Motor neuron (in vitro differentiated cells): ENCODE measurements at places on chromosomes 12 and 14. TPM values are rescaled to one million over a fixed set of nuclear protein-coding genes. Genes with fewer than 3 reads are reported as not detected.

Gene CIROP
- total RNA-seq, result 0.18 and 0.41 TPM in 2 replicates

Gene LUM
- 0.15 and 0.28 TPM in 2 replicates for total RNA-seq

Gene GLTP
- 11.7 and 12.7 TPM in 2 replicates for total RNA-seq

Gene KRT80
- total RNA-seq, result 0.13 TPM in 1 of 2 replicates, not detected in the other

Gene SIRT4
- 5.4 and 6.5 TPM in 2 replicates for total RNA-seq

Gene EIF2S3B
- total RNA-seq, result 0.64 and 1.4 TPM in 2 replicates

GRCh38 chr12:13973996-13974395, 7.4 kb downstream of the GRIN2B start:
- ATAC-seq, result no peak

DNA sequence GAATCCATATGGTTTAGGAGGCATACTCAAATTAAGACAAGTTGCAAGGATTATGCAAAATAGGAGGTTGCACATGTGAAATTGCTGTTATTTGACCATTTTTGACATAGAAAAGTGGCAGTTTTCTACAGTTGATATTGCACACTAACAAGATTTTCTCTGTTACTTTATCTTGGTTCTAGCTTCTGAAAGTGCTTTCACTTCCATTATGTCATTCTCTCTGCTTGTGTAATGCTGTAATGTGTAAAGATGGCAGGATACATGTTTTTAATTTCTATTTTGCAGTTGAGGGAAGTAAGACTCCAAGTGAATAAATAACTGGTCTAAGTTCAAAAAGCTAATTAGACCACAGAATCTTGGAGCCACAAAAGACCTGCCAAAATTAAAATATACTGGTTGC, 60.6 kb downstream of the MYRFL start:
- no peak for ATAC-seq

DNA sequence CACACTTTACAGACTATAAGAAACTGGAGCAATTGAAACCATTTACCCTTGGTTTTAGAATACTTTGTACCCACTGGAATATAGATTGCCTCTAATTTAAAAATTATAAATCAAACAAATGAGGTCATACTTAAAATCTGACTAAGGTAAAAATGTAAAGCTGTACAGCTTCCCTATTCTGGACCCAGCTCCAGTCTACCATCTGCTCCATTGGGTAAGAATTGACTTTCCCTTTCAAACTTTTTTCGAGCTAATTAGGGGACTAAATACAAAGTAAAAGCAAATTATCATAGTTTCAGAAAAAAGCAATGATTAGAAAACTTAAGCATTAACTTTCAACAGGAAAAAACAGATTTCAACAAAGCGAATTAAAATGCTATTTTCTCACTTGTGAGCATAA, 4.3 kb downstream of the KRR1 start:
- ATAC-seq, result no peak

GRCh38 chr12:124230789-124231188, 64.1 kb upstream of the RFLNA start:
- ATAC-seq, result no peak

DNA sequence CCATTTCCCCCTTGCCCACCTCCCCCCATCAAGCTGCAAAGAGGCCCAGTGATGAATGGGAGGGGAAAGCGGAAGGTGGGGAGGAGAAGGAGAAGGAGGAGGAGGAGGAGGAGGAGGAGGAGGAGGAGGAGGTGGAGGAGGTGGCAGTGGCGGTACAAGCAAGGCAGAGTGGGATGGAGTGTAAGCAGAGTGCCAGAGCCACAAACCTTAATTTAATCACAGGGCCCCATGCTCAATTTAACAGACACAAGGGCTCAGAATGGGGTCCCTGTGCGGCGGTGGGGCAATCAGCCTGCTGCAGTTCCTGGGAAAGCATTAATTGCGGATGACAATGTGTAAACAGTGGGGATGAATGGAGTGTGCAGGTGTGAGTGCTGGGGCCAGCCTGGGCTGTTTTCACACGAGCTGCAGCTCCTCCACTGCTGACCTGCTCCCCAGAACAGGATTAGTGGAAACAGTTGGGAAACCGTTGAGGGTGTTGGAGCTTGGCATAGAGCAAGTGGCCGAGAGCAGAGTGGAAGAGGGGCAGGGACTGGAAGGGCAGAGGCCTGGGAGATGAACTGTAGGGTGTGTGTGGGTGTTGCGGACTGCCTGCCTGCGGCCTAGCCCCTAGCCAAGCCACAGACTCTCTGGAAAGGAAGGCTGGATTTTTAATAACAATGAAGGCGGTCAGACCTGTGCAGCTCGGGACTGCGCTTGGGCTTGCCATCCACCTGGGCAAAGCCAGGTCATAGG, 36.4 kb upstream of the SMOC1 start:
- ATAC-seq, result no peak

GRCh38 chr14:64541972-64542835, 1.7 kb downstream of the HSPA2 start:
- no peak for ATAC-seq

GRCh38 chr12:69676257-69677012, 22.7 kb downstream of the BEST3 start:
- ATAC-seq, result no peak

DNA sequence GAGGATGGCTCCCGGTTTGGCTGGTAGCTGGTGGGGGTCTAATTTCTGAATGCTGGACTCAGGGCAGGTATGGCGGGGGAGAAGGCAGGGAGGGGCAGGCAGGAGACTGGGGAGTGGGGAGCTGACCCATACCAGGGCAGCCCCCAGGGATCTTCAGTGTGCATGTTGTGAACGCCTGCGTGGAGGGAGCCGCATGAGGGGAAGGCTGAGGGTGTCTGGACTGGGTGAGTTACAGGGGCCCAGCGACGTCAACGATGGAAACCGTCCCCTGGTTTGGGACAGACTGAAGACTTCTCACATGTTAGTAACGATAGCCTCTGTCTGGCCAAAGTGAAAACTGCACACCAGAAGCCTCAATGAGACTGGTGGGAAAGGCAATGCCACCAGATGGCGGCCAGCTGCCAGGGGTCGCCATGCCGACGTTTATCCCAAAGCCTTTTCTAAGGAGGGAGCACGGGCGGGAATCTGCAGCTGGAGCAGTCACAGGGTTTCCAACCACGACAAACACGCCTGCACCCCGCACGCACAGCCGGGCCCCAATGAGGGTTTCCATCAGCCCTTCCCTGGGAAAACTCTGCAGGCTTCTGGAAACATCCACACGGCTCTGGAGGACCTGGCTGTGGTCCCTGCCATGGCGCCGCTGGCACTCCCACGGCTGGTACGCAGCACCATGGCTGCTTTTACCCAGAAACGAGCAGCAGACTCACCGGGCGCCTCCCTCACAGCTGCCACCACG, 14.0 kb downstream of the PGAM5 start:
- ATAC-seq, result peak; percentile 20

DNA sequence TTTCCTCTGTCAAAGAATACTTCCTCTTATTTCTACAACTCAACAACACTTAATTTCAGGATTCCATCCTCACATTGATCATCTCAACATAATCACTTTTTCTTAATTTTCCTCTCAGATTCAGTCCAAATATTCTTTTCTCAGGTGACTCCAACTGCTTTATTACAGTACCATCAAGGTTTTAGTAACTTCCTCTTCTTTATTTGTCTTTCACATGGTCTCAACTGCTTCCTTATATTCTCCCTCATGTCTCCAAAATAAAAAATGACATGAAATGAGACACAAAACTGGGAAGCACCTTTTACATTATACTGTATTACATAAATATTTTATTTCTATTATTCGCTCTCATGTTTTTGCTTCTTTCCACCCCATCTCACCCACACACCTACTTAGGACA, 55.5 kb downstream of the PPP2R5E start:
- no peak for ATAC-seq

GRCh38 chr12:26724309-26724702, 108.7 kb downstream of the ITPR2 start:
- ATAC-seq, result no peak

DNA sequence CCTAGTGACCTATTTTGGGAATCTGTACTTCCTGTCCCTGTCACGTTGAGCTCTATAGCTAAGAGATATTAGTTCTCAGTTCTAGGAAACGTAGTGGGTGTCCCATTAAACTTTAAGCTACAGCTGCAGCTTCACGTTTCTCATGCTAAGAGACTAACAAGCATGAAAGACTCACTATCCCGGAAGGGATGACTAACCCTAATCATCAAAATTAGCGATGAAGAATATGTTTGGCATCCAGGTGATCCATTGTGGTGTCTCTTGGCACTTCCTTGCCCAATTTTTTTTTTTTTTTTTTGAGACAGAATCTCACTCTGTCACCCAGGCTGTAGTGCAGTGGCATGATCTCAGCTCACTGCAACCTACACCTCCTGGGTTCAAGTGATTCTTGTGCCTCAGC, 11.0 kb upstream of the LALBA start:
- no peak for ATAC-seq

DNA sequence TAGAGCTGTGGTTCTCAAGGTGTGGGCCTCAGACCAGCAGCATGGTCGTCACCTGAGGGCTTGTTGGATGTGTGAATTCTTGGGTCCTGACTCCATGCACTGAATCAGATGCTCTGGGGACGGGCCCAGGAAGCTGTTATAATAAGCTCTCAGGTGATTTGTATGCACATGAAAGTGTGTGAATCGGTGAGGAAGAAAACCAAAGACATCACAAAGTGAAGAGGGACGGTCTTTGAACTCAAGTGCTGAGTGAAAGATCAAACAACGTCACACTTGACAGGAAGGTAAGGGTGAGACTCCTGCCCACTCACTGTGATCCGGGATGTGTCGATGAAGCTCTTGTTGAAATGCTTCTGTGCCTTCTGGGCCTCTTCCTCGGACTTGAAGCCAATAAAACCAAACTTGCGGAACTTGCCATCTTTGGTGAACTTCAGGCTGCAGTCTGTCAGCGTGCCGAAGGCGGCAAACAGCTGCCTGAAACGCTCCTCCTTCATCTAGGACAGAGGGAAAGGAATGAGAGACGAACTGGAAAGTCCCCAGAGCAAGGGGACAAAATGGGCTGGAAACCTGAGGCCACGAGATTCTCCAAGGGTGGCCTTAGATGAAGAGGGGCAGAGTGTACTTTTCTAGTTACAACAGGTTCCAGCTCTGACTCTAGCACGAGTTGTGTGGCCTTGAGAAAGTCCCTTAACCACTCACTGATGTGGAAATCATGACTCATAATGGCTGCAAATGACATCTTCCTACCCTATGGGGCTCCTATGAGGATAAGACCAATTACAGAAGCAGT, 4.0 kb downstream of the RBM19 start:
- ATAC-seq, result no peak

DNA sequence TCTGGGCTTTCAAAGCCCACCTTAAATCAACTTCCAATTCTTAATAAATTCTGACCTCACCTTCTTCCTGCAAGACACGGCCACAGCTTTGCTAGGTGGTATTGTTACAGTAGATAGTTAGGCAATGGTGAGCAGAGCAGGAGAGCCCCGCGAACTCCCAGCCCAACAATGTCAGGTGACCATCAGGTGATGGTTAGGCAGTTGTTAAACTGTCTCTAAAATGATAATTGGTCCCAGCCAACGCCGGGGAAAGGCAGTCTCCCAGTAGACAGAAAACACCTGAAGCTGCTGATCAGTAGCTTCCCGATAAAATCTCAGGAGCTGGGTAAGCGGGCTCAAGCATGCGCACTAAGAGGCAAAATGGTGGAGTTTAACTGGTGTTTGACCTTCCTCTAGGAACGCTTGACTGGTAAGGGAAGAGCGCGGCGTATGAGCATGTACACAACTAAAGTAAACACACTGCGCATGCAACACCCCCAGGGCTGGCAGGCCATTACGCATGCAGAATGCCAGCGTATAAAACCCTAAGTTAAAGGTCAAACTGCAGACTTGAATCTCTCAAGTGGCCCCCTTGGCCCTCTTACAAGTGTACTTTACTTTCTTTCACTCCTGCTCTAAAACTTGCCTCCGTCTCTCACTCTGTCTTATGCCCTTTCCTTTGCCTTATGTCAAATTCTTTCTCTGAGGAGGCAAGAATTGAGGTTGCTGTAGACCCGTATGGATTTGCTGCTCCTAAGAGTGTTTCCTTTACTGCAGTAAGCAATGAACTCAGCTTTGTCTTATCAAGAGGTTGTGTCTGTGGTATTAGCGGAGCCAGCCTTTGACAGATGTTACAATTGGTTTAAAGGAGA, 113.5 kb downstream of the C12orf75 start:
- no peak for ATAC-seq

DNA sequence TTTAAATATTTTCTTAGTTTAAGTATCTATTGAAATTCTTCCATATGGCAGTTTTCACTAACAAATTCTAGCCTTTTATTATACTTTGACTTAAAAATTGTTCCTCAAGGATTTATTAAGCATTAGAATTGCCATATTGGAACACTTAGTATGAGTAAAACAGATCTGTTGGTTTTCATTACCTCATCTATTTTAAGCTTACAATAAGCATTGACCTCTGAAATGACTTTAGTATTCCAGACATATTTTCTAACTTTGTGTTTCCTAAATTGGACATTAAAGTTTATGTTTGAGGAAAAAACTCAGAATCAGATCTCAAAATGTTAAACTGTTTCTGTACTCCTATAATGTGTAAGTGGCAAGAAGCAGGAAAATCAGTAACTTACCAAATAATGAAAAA, 48.4 kb downstream of the CSRP2 start:
- no peak for ATAC-seq

DNA sequence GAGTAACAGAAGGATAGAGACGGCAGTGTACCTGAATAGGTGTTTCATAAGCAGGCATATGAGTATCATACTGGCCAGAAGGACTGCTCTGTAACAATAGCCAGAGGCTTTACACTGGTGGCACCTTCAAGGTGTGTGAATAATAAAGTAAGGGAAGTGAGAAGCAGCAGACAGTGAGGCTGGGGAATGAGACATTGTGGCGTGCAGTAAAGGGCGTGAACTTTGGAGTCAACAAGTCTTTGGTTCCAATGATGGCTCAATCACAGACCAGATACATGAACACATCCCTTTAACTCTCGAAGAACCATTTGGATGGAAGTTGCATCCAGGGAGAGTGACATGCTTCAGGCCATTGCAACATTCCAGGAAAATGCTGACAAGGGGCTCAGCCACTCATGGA, 32.0 kb upstream of the CCND2 start:
- no peak for ATAC-seq

DNA sequence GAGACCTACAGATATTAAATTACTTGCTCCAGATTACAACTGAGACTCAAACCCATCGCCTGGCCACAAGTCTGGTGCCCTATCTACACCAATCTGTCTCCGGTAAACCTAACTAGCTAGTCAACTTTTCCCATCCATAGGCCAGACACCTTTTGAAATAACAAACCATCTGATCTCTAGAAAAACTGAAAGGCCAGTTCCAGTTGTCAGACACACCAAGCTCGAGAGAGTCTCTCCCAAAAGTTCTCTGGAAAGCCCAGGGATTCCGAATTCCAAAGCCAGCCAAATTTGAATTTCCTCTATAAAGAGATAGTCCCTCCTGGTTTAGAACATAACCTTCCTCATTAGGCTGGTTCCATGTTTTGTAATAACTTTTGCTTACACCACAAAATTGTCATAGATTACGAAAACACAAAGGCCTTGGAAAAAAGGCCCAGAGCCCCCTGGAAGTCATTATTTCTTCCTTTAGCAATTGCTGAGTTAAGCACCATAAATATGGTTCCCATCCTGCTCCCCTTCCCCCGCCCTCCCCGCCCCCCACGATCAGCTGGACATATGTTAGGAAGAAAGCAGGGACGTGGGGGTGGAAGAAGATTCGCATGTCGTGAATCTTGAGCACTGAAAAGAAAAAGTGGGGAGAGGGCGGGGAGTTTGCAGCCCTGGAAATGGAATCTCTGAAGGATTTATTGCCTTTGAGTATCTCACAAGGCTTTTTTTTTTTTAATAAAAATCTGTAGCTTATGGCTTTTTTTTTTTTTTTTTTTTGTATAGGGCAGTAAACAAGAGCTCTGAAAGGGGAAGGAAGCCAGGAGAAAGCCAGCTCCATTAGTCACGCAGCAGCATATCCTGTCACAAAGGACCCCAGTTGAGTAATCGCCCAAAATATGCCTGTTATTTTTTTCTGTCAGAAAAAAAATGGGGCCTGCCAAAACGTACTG, 110.4 kb downstream of the ZFP36L1 start:
- peak; percentile 42 for ATAC-seq

- ATAC-seq, result no peak
These were observed 14.2 kb downstream of the NOXRED1 start for GRCh38 chr14:77409131-77409533.
